AML-193 (cell line): ENCODE measurements at places on chromosomes 5 and 9.
A peak's percentile ranks its signal among the peaks of the same experiment; 100 is the strongest.

- DNase-seq, result peak; percentile 55
Measured at GRCh38 chr9:121992571-121993212, 100.4 kb downstream of the TTLL11 start.

- DNase-seq, result no peak
Measured at GRCh38 chr5:30100148-30100713, 1093.3 kb upstream of the CDH6 start.

GRCh38 chr9:25094518-25094917, 548.8 kb upstream of the IZUMO3 start:
- no peak for DNase-seq

DNA sequence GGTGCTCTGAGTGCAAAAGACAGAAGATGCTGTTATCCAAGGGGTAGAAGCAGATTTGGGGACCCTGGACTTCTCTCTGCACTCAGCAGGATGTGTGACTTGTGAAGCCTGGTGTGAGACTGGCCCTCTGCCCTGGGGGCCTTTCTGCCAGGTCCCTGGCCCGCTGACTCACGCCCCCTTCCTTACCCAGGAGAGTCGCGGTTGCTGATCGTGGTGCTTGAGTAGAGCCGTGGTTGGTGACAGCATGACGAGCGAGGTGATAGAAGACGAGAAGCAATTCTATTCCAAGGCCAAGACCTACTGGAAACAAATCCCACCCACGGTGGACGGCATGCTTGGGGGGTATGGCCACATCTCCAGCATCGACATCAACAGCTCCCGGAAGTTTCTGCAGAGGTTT, 6.5 kb downstream of the NTMT1 start:
- DNase-seq, result no peak

DNA sequence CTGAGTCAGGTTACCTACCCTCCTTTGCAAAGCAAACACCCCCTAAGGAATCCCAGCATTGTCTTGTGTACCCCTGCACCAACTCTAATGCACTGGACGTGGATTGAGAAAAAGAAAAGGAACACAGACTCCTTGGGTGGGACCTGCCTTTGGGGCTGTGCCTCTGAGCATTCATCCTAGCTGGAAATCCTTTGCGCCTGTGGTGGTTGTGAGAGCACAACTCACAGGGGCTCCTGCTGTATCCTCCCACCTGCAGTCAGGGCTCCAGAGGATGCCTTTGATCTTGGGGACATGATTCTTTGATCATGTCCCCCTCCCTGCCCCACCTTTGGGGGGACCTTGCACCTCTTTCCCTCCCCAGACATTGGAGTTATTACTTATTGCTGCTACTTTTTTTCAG, 338.5 kb downstream of the GADD45G start:
- no peak for DNase-seq

- DNase-seq, result no peak
Measured at GRCh38 chr9:107557236-107557990, 67.8 kb upstream of the KLF4 start.

DNA sequence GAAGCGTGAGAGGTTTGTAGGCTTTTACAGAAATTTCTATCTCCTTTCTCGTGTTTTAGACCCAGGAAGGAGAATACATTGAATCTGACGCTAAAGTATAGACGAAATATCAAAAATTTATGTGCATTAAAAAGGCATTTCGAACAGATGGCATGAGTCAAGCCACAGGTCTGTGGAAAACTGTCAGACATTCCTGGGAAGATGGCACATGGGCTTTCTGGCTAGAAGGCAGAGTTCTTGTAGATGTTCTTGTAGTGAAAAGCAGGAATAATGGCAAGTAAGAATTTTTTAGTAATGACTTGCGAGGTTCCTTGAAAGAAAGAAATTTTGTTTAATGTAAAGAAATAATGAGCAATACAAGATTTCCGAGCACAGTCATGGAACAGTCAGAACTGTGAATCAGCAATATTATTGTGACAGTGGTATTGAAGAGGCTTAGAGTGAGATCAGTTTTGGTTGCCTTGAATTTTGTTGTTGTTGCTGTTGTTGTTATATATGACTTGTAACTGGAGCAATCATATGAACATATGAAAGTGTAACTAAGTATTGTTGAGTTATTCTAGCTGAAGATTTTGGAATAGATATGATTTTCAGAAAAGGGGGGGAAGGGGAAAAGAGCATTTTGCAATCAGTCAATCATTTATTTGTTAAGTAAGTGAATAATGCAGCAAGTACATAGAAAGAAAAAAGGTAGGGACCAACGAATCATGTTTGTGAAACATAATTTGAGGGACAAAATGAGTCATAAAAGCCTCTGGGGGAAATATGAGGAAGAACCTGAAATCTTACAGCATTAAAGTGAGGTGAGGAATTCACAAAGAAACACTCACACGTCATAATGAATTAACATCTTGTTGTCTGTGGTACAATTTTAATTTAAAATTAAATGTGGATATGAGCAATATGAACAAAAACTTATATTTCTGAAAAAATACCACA, 339.0 kb upstream of the CTNND2 start:
- DNase-seq, result no peak

GRCh38 chr5:73158313-73158712, 14.7 kb upstream of the TMEM174 start:
- no peak for DNase-seq

GRCh38 chr5:150158170-150158949, 2.7 kb upstream of the PDGFRB start:
- no peak for DNase-seq

- DNase-seq, result peak; percentile 59
Measured at GRCh38 chr5:93800988-93801811, 59.8 kb upstream of the POU5F2 start.

DNA sequence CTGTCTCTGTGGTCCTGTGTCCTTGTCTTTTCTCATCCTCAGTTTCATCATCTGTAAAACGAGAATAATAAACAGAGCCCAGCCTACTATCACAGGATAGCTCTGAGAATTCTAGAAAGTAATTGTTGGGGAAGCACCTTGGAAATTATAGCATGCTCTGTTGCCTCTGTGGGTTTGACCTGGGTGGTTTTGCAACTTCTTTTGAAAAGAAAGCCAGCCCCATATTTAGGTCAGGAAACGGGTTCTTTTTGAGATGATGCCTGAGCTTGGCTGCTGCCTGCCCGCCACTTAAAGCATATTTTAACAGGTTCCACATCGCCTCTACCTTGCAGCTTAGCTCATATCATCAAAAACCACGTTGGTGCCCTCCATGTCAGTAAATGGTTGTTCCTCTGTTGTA, 111.1 kb downstream of the TLR4 start:
- DNase-seq, result no peak

- no peak for DNase-seq
Measured at GRCh38 chr9:2725898-2726649, 8.8 kb downstream of the KCNV2 start.

GRCh38 chr9:134215699-134216448, 51.5 kb upstream of the RNU6ATAC start:
- no peak for DNase-seq

DNA sequence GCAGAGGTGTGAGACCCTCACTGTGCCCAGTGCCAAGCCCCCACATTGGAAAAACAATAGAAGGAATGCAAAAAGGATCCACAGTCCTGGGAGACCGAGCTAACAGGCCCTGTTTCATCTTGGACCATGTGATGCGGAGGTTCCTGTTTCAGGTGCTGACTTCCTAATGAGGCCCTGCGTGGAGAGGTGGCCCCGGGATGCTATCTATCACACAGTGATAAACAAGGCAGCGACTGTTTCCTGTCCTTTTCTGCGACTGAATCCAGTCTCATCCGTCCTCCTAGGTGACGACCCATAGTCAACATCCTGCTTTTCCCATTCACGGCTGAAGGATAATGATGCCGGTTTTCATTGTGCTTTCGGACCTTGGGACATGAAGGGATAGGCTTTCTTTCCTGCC, 56.4 kb upstream of the BOD1 start:
- DNase-seq, result no peak

- no peak for DNase-seq
Measured at GRCh38 chr9:130382636-130383349, 62.0 kb upstream of the ASS1 start.
